ENCODE measurements at places on chromosomes 13 and 19.

GRCh38 chr13:57302604-57303003 lies 135.6 kb downstream of the PRR20E start:
- no peak for DNase-seq

GRCh38 chr13:110985541-110985940 lies 70.7 kb upstream of the ANKRD10 start:
- DNase-seq, result no peak

DNA sequence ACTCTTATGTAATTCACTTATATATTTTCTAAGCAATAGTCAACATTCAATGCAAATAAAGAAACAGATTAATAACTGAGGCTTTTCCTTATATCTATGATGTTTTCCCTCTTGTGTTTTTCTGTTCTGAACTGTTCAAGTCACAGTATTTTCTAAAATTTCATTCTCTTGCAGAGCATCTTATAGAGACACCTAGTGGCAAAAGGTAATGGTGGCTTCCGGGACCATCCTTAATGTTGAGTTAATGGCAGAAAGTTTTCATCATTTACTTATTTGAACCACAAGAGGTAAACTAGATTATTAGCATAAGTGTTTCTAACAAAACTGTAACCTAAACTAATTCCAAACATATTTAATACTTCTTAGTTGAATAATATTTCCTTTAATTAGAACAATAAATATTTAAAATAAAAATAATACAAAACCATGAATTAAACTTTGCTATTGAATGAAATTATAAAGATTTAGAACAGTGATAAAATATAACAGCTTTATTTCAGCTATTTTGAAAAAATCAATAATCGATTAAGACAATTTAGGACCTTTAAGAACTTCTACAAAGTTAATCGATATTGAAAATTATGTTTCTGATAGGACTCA lies 1.7 kb upstream of the SLITRK5 start:
- DNase-seq, result no peak

GRCh38 chr13:23372264-23372906 lies 61.1 kb downstream of the SACS start:
- DNase-seq, result no peak

GRCh38 chr19:18723871-18724377 lies 40.4 kb downstream of the CRTC1 start:
- no peak for DNase-seq

- no peak for DNase-seq
These were observed 153.7 kb upstream of the VSTM2B start for GRCh38 chr19:29372091-29372415.

DNA sequence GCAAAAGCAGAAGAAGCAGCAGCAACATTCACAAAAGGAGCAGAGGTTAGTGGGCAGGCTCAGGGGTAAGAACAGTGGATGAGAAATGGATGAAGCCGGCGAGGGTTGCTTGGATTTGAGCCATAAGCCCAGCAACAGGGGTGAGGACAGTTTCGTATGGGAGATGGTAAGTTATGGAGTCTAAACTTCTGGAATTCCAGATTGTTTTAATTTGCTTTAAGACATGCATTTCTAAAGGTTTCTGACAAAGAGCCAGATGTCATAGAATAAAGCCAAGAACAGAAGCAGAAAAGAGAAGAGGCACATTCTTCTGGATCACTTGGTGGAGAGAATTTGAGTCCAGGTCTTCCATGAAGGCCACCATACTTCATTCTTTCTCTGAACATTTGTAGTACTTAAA lies 76.6 kb downstream of the TNFSF11 start:
- DNase-seq, result no peak

DNA sequence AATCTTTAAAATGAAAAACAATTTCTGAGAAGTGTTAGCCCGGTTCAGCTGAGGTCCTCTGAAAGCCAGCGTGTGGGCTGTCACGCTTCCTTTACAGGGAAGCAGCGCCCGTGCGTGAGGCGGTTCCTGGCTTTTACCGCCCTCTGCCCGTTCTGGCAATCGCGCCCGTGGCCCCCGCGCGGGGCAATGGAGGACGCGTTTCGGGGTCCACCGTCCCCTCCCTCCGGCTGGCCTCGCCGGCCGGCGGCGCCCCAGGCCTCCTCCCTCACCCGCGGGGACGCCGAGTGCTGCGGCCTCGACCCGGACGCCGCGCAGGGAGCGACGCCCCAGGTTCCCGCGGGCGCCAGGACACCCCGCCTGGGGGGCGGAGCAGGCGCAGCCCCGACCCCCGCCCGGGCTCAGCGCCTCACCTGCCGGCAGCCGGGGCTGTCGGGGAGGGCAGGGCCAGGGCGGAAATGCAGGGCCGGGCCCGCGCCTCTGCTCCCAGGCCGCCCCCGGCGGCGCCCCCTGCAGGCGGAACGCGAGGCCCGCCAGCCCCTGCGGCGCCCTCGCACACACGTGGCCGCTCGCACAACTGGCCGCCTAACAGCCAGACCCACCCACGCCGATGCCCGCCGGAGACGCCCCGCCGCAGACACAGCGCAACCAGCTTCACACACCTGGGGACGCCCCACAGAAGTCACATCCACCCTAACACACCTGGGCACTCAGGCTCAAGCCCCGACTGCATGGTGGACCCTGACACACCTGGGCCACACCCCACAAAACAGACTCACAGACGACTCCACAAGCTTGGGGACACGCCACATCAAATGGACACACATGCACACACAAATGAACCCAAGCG lies at the start of gene GGACT:
Gene GGACT, minus strand, starts transcription at position 459 of the 847 bp plus-strand sequence. CDS start 56,198 bp downstream, outside the sequence.
- no peak for DNase-seq

DNA sequence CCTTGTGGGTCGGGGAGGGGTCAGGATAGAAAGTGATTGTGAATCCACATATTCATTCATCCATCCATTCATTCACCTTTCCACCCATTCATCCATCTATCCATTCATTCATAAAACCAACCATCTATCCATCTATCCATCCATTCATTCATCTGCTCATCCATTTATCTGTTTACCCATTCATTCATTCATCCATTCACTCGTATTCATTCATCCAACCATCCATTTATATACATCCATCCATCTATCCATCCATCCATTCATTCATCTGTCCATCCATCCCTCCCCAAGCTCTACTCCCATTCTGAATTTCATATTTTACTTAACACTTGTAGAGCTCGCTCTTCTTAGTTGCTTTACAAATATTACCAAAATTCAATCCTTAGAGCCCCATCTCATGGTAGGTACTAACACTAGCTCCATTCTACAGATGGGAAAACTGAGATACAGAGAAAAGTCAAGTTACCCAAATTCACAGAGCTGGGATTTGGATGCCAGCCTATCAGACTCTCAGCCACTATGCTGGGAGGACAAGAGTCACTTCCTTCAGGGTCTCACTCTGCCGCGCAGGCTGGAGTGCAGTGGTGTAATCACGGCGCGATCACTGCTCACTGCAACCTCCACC lies 37.6 kb downstream of the PIN1 start:
- no peak for DNase-seq

GRCh38 chr13:102770435-102770834 lies 3.2 kb downstream of the TEX30 start:
- DNase-seq, result no peak

- no peak for DNase-seq
These were observed 40.0 kb upstream of the TPP2 start for GRCh38 chr13:102556806-102557205.

GRCh38 chr13:113498905-113499304 lies 8.4 kb upstream of the DCUN1D2 start:
- no peak for DNase-seq

- DNase-seq, result no peak
These were observed 207.0 kb downstream of the NALCN start for GRCh38 chr13:101209206-101209893.

GRCh38 chr13:27636589-27637288 lies 15.0 kb downstream of the POLR1D start:
- no peak for DNase-seq

DNA sequence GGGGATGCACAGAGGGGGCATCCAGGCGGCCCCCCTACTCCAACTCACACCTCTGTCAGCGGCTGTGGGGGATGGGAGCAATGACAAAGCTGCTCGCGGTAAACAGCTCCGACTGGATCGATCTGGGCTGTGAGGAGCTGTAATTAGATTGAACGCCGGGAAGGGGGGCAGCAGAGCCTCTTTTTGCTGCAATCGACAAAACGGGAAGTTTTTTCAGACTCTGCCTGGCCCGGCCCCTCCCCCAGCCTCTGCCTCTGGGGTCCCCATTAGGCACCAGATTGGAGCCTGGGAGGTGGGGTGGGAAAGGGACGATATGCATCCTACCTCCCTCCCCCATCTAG lies 16.3 kb downstream of the ONECUT3 start:
- DNase-seq, result no peak

- DNase-seq, result no peak
These were observed 53.7 kb downstream of the RASA3 start for GRCh38 chr13:114078461-114079451.

DNA sequence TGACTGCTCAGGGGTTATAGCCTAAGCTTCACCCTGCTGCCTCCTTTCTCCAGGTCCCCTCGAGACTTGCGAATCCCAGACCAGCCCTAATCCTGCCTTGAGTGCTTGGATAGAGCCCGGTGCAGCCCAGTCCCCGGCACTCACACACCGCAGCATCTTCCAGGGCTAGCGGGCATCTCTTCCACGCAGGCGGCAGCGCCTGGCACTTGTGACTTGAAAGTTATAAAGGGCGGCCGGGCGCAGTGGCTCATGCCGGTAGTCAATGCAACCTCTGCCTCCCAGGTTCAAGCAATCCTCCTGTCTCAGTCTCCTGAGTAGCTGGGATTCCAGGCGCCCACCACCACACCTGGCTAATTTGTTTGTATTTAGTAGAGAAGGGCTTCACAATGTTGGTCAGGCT lies 1.9 kb downstream of the WDR18 start:
- DNase-seq, result no peak

DNA sequence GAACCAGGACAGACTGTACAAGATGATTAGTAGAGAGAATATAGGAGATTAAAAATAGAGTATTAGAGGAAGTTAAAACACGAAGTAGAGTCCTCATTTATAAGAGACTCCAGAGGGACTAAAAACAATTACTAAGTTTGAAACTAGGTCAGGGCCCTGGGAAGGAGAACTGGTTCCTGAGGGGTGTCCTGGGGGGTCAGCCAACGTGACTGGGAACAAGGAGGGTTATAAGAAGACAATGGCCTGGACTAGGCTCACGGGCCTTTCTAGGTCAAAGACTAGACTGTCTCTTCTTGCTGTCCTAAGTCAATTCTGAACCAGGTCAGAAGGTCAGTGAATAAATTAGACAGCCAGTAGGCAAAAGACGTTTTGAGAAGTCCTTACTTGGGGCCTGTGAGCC lies 165.3 kb downstream of the IER2 start:
- DNase-seq, result no peak

DNA sequence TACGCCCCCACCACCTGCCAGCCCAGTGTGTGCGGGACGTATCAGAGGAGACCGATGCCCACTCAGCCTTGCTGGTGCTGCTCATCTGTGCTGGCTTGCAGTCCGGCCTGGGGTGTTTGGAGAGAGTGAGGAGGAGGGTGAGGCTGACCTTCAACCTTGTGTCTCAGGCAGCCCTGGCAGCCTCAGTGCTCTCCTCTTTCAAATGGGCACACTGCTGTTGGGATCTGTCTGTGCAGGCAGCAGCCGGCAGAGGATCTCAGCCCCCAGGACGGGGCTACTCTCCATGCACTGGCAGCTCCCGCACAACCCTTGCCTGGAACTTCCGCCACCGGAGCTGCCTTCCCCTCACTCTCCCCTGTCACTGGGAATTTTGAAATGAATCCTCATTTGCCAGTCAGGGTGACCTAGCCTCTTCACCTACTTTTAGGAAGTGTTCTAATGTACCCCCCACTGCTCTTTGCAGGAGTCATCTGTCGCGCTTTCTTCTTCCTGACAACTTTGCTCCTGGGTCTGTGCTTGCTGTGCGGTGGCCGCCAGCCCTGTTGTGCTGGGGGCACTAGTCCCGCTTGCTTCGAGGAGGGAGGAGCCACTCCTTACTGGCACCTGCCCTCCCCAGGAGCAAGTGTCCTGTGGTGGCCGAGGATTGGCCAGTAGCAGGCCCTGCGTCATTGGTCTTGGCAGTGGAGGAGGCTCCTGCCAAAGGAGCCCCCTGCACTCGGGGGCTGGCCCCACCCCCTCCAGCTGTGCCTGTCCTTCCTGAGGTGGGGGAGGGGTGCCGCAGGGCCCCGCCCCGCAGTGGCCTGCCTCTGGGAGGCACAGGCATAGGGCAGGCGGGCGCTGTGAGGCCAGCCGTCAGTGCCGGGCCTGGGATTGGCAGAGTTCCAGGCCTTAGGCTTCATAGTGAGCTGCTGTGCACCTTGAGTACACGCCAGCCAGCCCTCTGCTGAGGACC lies 53.4 kb downstream of the TSSK6 start:
- no peak for DNase-seq

DNA sequence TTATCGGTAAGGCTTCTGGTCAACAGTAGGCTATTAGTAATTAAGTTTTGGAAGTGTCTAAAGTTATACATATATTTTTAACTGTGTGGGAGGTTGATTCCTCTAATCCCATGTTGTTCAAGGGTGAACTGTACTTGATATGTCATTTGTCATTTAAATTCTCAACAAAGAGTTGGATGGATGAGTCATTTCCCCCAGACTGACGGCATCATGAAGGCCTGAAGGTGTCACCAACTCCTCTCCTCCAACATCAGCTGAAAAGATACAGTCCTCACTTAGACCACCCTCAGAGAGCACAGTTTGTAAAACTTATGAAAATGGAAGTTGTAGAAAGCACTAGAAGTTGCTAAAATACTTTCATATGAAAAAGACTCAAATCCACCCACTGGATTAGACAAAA lies 48.8 kb downstream of the DCLK1 start:
- DNase-seq, result no peak

- DNase-seq, result no peak
These were observed 99.2 kb downstream of the ZDHHC20 start for GRCh38 chr13:21359855-21360254.

DNA sequence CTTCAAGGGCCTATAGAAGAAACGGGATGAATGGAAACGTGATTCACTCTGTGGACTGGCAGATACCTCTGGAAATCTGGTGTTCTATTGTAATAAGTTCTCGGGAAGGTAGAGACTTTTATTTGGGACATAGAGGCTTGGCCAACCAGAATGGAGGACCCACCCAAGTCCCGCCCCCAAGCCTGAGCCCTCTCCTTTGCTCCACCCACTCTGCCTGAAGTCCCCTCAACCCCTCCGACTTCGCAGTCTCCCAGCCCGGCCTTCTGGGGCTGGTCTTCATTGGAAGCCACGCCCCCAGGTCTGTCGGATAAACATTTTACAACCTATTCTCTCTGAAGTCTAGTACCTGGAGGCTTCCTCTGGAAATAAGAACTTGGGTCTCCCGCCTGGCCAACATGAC lies 16.9 kb downstream of the FBXL12 start:
- no peak for DNase-seq

- no peak for DNase-seq
These were observed 9.2 kb downstream of the GPATCH1 start for GRCh38 chr19:33090179-33090578.

Measured in vagina (tissue), 2 donors.